ENCODE measurements at places on chromosomes 1 and 21.
A peak's percentile ranks its signal among the peaks of the same experiment; 100 is the strongest.

GRCh38 chr1:10444795-10445397 lies 4.9 kb upstream of the CORT start:
- peaks cover 14% of the 10 kb centered on the region for H3K36me3 ChIP-seq
- H3K27me3 ChIP-seq: no peaks in the 10 kb centered on the region
- no peak for DNase-seq

DNA sequence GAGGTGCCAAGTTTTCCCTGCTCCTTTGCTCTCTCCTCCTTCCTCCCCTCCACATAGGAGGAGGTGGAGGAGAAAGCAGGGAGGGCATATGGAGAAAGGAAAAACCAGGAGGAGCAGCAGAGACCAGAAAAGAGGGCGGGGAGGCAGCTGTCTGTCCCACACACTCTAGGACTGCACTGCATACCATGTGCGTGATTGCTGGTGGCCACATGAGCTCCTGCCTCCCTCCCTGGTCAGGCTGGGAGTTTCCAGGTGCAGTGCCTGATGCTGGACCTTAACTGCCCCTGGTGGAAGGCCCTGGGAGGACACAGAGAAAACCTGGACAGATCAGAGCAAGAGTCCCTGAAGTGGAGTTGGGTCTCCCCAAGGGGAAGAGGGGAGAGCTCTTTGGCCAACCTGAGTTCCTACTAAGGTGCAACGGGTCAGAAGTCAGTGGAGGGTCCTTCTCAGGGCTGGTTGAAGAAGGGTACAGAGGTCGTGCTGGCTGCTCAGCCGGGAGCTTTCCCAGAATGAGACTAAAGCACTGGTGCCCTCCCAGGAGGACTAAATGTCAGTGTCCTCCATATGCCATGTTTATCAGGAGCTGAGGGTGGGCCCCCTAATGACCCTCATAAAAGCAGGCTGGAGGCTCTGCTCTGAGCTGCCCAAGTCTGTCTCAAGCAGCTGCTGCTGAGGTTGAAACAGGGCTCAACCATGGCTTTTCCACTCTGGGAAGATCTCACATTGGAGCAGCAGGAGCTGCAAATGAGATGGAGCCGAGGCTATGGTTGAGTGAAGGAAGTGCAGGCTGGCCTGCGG lies 3.5 kb upstream of the LGR6 start:
- H3K4me1 ChIP-seq: peaks cover 2% of the 10 kb centered on the region
- no peak overlapping the region for H3K27ac ChIP-seq
- peaks cover 13% of the 10 kb centered on the region for H3K27me3 ChIP-seq
- H3K36me3 ChIP-seq: no peaks in the 10 kb centered on the region
- H3K4me3 ChIP-seq: no peak overlapping the region
- DNase-seq: no peak

DNA sequence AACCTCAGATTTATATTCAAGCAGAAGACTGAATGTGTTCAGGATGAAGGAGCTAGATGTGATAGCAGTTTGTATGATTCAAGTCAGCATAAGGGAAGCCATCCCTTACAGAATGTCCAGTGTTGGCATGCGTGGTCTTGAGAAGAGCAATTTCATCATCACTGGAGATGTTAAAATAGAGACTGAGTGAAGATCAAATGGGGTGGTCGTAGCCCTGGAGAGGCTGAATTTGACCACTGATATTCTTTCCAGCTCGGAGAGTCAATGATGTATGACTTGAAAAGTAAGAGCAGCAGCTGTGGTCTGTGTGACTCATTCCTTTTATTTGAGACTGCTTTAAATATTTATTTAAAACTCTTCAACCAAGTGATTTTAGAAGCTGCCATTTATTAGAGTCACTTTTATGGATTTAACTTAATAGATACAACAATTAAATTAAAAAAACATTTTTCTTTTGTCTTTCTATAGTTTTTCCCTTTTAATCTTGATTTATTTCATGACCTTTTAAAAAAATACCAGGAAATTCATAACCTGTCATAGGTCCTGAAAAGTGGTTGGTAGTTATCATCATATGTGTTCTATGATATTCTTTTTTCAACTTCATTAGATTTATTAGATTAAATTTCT lies 15.5 kb downstream of the FMN2 start:
- no peak overlapping the region for H3K4me3 ChIP-seq
- no peak for DNase-seq
- peaks cover 3% of the 10 kb centered on the region for H3K27me3 ChIP-seq

DNA sequence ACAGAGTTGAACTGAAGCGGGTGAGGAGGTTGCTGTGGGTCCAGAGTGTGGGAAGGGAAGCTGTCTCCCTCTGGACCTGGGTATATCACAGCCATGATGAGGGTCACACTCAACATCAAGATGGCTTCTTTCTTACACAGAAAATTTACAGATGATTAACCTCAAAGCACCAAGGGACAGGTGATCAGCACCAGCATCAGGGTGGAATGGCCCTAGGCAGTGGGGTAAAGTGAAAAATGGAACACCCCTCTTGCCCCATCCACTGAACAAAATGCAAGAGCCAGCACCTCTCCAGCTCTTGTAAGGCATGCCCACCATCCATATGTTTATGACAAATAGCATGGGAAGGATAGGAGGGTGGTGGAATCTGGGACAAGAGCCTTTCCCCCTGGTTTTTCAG lies 40.3 kb downstream of the HSD3B1 start:
- H3K36me3 ChIP-seq: no peaks in the 10 kb centered on the region
- no peaks in the 10 kb centered on the region for H3K4me1 ChIP-seq
- H3K4me3 ChIP-seq: no peak overlapping the region
- no peak overlapping the region for H3K27ac ChIP-seq
- H3K27me3 ChIP-seq: peaks cover 7% of the 10 kb centered on the region

DNA sequence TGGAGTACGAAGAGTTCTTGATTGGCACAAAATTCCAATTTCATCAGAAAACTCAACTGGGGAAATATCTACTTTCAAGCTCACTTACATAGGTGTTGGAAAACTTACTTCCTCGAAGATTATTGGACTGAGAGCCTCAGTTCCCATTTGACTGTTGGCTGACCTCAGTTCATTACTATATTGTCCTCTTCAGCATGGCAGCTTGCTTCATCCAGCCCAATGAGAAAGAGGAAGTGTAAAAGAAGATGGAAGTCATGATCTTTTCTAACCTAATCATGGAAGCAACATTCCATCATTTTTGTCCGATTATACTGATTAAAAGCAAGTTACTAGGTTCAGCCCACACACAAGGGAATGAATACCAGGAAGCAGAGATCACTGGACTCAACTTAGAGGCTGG lies 49.4 kb downstream of the HSD3B1 start:
- DNase-seq: no peak
- no peak overlapping the region for H3K4me3 ChIP-seq
- H3K36me3 ChIP-seq: no peaks in the 10 kb centered on the region
- no peaks in the 10 kb centered on the region for H3K4me1 ChIP-seq
- no peak overlapping the region for H3K27ac ChIP-seq

GRCh38 chr1:229296541-229296941 lies 25.6 kb downstream of the RAB4A start:
- no peak for DNase-seq
- no peak overlapping the region for H3K27ac ChIP-seq
- H3K36me3 ChIP-seq: peaks cover 25% of the 10 kb centered on the region

- H3K27me3 ChIP-seq: no peaks in the 10 kb centered on the region
- no peak overlapping the region for H3K4me3 ChIP-seq
- peaks cover 10% of the 10 kb centered on the region for H3K4me1 ChIP-seq
- no peak overlapping the region for H3K27ac ChIP-seq
- peaks cover 6% of the 10 kb centered on the region for H3K36me3 ChIP-seq
These were observed 56.9 kb downstream of the CLSTN1 start for GRCh38 chr1:9766759-9767442.

GRCh38 chr1:175154629-175155472 lies 37.7 kb downstream of the KIAA0040 start:
- H3K4me1 ChIP-seq: peaks cover 15% of the 10 kb centered on the region
- H3K4me3 ChIP-seq: no peak overlapping the region
- no peak overlapping the region for H3K27ac ChIP-seq

DNA sequence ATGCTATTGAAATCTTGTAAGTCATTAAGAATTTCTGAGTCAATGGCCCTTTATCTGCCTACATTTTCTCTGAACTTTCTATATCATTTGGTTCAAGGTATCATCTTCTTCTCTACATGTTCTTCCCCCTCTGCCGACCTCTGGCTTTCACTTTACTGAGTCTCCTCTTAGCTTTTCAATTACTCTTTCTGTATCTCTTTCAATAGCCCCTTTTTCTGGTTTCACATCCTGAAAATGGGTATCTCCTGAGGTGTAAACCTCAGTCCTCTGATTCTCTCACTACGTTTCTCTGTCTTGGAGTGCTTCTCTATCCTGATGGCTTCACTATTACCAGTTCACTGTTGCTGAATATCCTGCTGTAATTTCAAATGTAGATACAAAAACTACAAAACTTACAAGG lies 98.9 kb downstream of the LYST start:
- peaks cover 32% of the 10 kb centered on the region for H3K36me3 ChIP-seq
- H3K27ac ChIP-seq: peak overlapping the region; percentile 6
- H3K4me3 ChIP-seq: no peak overlapping the region
- no peak for DNase-seq

GRCh38 chr21:44762221-44763049 lies 39.2 kb downstream of the UBE2G2 start:
- no peaks in the 10 kb centered on the region for H3K36me3 ChIP-seq
- H3K4me3 ChIP-seq: no peak overlapping the region
- peaks cover 16% of the 10 kb centered on the region for H3K4me1 ChIP-seq
- no peak for DNase-seq
- no peaks in the 10 kb centered on the region for H3K27me3 ChIP-seq

DNA sequence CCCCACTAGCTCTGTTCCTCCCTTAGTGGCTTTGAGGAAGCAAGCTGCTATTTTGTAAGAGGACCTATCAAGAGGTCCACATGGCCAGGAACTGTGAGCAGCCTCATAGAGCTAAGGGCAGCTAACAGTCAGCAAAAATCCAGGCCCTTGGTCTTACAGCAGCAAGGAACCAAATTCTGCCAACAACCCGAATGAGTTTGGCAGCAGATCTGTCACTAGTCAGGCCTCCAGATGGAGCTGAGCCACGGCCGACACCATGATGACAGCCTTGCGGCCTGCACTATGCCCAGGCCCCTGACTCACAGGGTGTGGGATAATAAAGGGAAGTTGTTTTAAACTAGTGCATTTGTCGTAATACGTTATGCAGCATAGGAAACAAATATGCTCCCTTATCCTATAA lies 28.0 kb upstream of the H3-3A start:
- H3K4me3 ChIP-seq: no peak overlapping the region
- no peaks in the 10 kb centered on the region for H3K27me3 ChIP-seq
- no peaks in the 10 kb centered on the region for H3K36me3 ChIP-seq
- H3K27ac ChIP-seq: no peak overlapping the region
- DNase-seq: peak; percentile 8

- no peak overlapping the region for H3K4me3 ChIP-seq
- H3K27me3 ChIP-seq: peaks cover 2% of the 10 kb centered on the region
- no peak for DNase-seq
These were observed 87.3 kb upstream of the CD1D start for GRCh38 chr1:158093376-158093775.

GRCh38 chr1:153532181-153532580 lies 3.6 kb downstream of the S100A6 start:
- peak overlapping the region; percentile 97 for H3K27ac ChIP-seq
- no peak for DNase-seq
- H3K4me1 ChIP-seq: peaks cover 61% of the 10 kb centered on the region
- H3K4me3 ChIP-seq: peak overlapping the region; percentile 96
- H3K27me3 ChIP-seq: no peaks in the 10 kb centered on the region
- H3K36me3 ChIP-seq: peaks cover 6% of the 10 kb centered on the region

DNA sequence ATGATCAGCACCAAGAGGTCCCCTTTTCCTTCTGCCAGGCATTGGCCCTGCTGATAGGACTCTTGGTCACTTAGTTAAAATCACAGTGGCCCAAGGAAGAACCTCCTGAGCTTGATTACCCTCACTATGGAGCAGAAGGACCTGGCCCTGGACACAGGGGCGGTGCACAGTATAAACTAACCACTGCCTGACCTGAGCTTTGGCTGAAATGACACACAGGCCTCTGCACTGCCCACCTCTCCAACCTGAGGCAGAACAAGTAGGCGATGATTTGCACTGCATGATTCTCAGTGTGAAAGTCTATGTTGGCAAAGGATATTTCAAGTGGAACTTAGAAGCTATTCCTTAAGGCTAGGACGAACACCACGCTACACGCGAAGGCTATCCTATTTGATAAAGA lies 48.5 kb downstream of the CAPN2 start:
- H3K4me3 ChIP-seq: no peak overlapping the region
- H3K4me1 ChIP-seq: no peaks in the 10 kb centered on the region
- no peak overlapping the region for H3K27ac ChIP-seq
- H3K27me3 ChIP-seq: no peaks in the 10 kb centered on the region
- peaks cover 20% of the 10 kb centered on the region for H3K36me3 ChIP-seq

GRCh38 chr1:36300526-36300925 lies 5.6 kb upstream of the SH3D21 start:
- peaks cover 59% of the 10 kb centered on the region for H3K36me3 ChIP-seq
- H3K4me3 ChIP-seq: no peak overlapping the region
- H3K27ac ChIP-seq: peak overlapping the region; percentile 87
- no peaks in the 10 kb centered on the region for H3K27me3 ChIP-seq

DNA sequence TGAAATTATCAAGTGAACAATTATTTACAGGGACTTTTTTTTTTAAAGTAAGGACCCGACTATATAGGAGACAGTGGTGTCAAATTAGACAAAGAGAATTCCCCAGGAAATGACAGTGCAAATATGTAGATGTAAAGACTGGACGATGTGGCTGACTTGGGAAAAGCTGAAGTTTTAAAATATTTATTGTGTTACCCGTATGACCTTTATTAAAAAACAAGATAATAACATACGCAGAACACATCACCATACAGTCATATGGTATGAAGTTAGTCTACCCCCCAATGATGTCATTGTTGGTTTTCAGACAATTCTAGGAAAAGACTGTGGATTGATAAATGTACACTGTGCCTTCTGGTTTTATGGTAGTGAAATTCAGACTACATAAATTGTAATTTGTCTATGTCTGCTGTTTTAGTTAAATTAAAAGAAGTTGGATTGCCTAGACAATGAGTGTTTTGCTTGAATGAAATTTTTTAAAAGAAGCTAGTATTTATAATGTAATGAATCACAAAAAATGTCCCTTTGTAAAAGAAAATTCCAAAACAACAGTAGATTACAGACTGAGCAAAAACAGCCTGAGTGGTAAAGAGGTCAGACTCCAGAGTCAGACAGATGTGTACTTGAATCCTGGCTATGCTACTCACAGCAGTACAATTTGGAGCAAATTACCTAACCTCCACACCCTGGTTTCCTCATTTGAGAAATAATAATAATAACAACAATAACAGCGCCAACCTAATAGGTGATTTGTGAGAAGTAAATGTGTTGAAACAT lies 15.5 kb upstream of the PDC start:
- no peaks in the 10 kb centered on the region for H3K36me3 ChIP-seq
- H3K4me1 ChIP-seq: no peaks in the 10 kb centered on the region
- H3K27me3 ChIP-seq: no peaks in the 10 kb centered on the region
- DNase-seq: no peak

GRCh38 chr1:27525296-27526272 lies 35.6 kb upstream of the WASF2 start:
- peak overlapping the region; percentile 81 for H3K27ac ChIP-seq
- peak overlapping the region; percentile 72 for H3K4me3 ChIP-seq
- no peaks in the 10 kb centered on the region for H3K27me3 ChIP-seq
- H3K4me1 ChIP-seq: peaks cover 77% of the 10 kb centered on the region
- peaks cover 3% of the 10 kb centered on the region for H3K36me3 ChIP-seq

- H3K36me3 ChIP-seq: no peaks in the 10 kb centered on the region
- H3K27ac ChIP-seq: no peak overlapping the region
- H3K4me3 ChIP-seq: no peak overlapping the region
- peaks cover 2% of the 10 kb centered on the region for H3K27me3 ChIP-seq
These were observed 189.1 kb downstream of the RASAL2 start for GRCh38 chr1:178282949-178283367.
